Epithelial cell of proximal tubule (primary cell): ENCODE measurements at places on chromosomes 6 and 20. TPM values are rescaled to one million over a fixed set of nuclear protein-coding genes. Genes with fewer than 3 reads are reported as not detected.

- DNase-seq: no peak
Observed at GRCh38 chr20:34578521-34578920, 20.0 kb downstream of the MAP1LC3A start.

HDGFL1 gene
- total RNA-seq: not detected in 2 replicates

- no peak for DNase-seq
Observed at GRCh38 chr20:47662483-47663353, 122.6 kb downstream of the SULF2 start.

NKX2-2 gene
- not detected in 2 replicates for total RNA-seq

DNA sequence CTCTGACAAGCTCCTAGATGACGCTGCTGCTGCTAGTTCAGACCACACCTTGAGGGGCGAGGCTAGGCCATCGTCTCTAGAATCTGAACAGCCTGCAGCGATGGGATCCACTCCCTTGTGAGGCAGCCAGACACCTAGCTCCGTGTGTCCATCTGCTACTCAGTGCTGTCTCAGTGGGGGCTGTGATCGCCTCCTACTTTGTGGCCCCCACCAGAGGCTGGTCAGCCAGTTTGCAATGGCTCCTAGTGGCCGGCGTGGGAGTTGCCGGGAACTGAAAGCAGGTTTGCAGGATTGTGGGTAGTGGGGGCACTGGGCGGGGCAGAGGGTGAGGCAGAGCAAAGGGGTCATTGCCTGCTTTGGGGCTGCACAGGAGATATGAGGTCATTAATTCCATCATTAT lies 2.8 kb downstream of the CCN5 start:
- no peak for DNase-seq

ENPP3 gene
- 0.17 TPM in 1 of 2 replicates, not detected in the other for total RNA-seq

R3HDML gene
- not detected in 2 replicates for total RNA-seq

GRCh38 chr20:50508171-50508755 lies 1.9 kb upstream of the PTPN1 start:
- no peak for DNase-seq
